ENCODE measurements at places on chromosomes 2 and 18.

DNA sequence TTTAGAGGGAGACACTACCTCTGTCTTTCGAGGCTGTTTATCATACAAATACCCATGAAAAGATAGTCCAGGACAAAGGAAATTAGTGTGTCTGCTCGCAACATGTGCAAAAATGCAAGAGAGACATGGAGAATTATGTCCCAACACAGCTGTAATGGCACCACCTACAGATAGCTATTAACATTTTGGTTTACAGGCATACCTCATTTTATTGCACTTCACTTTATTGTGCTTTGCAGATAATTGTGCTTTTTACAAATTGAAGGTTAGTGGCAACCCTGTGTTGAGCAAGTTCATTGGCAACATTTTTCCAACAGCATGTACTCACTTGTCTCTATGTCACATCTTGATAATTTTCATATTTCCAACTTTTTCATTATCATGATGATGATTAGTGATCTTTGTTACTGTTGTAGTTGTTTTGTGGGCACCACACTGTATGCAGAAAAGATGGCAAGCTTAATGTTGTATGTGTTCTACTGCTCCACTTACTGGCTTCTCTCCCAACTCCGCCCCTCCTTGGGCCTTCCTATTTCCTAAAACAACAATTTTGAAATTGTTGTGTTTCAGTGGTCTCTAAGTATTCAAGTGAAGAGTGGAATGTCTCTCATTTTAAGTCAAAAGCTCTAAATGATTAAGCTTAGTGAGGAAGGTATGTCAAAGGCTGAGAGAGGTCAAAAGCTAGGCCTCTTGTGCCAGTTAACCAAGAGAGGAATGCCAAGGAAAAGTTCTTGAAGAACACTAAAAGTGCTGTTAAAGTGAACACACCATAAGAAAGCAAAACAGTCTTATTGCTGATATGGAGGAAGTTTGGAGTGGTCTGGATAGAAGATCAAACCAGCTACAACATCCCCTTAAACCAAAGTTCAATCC is 52.0 kb downstream of the ANKRD12 start:
- DNase-seq, result no peak

GRCh38 chr2:112004253-112004645 is 50.8 kb upstream of the TMEM87B start:
- no peak for DNase-seq

- no peak for DNase-seq
These were observed 4.1 kb upstream of the TNP1 start for GRCh38 chr2:216863946-216864345.

- DNase-seq, result peak; percentile 16
These were observed 630 bp downstream of the PPM1G start for GRCh38 chr2:27408601-27409320.

DNA sequence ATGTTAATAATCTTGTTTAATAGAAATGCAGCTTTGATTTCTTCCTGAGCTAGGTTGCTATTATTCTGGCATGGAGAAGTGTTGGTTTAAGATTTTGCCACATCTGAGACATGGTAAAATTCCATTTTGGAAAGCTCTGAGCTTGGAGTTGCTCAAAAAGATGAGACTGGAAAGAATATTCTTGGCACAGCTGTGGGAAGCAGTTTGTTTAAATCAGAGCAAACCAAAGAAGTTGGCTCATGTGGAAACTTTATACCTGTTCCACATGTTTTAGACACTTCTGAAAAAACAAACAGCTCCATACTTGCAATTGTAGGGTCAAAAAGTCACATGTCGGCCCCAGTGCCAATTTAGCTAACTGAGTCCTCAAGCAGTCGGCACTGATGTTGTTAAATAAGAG is 116.6 kb downstream of the SLC4A3 start:
- no peak for DNase-seq

DNA sequence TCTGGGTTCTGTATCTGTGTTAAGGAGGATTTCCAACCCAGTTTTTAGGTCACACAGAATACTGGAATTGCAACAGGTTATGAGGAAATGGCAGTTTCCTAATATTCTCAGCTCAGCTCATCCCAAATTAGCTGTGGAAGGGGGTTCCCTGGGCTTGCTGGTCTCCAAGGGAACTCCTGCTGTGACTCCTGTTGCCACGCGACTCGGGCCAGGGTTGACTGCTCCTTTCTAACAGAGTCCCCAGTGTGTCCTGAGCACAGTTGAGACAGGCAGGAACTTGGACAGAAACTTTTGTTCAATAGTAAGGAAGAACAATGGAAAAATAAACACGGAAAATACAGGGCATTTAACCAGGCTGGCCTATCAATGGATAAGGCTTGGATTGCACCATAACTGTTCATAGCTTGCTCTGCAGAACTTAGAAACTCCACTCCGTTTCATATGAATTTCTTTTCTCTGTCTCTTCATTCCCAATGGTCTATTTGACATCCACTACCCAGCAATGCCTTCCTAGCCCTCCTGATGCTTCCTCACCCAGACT is 3.8 kb upstream of the ROCK2 start:
- no peak for DNase-seq

- no peak for DNase-seq
These were observed 28.3 kb upstream of the E2F6 start for GRCh38 chr2:11494310-11494709.

DNA sequence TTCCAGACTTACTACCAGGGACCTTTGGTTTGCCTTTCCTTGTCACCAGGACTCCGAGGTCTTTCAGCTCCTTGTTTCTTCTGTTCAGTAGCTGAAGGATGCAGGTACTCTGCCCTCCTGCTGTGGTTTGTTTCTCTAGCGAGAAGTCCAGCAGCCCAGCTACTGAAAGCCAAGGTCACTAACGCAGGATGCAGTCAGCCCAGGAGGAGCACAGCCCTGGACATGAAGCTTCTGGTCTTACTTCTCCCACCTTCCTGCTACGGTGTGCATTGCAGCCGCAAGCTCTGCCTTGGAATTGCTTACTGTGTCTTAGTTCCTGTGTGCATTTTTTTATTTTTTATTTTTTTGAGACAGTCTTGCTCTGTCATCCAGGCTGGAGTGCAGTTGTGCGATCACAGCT is 62.4 kb downstream of the DGKD start:
- DNase-seq, result no peak

DNA sequence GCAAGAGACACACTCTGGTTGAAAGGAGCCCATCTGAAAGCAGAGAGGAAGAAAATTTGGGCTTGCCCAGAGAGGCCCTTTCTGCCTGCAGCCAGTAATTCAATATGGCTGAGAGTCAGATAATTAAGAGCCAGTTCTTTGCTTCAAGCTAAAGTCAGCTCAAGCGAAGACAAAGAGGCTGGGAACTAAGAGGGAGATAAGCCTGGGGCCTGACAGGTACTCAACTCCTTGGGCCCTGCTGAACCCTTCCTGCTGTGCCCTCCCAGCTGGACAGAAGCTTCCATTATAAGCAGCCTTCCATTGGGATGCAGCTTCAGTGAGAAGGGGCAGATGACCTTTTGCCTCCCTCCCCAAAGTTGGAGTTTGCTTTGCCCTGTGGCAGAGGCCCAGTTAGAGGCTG is 12.0 kb downstream of the FBXO41 start:
- no peak for DNase-seq

DNA sequence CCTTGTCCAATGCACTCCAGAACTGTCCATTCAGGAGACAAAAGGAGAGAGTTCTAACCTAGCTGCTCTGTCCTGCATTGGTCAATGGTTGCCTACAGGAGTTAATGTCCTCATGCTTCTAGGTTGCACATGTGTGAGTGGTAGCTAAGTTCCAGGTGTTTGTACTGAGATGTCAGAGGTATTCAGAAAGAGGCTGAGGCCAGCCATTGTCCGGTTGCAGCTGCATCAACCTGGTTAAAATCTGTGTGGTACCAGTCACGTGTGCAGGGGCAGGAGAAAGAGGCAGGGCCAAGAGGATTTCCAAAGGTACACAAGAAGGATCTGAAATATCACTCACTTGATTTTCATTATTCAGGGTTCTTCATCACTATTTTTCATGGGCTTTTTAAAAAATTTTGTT is 70.8 kb downstream of the DTNA start:
- no peak for DNase-seq

GRCh38 chr18:34710934-34711333 is 836 bp downstream of the DTNA start:
- DNase-seq, result peak; percentile 78

- no peak for DNase-seq
These were observed 96.4 kb upstream of the MSTN start for GRCh38 chr2:190158798-190159434.

DNA sequence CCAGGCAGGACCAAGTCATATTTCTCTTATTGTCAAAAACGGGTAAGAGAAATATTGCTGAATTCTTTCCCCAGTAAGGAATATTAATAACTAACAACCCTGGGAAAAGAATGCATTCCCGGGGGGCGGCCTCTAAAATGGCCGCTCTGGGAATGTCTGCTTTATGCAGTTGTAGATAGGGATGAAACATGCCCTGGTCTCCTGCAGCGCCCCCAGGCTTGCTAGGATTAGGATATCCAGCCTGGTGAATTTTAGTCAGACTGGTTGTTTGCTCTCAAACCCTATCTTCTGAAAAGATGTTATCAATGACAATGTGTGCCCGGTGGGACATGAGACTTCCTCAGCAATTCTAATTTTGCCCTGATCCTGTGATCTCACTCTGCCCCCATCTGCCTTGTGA is 448.1 kb downstream of the PTH2R start:
- no peak for DNase-seq

- DNase-seq, result peak; percentile 43
These were observed 10.0 kb downstream of the INPP4A start for GRCh38 chr2:98454500-98455235.
